GM06990 (cell line): ENCODE measurements at places on chromosomes 2 and 18.

DNA sequence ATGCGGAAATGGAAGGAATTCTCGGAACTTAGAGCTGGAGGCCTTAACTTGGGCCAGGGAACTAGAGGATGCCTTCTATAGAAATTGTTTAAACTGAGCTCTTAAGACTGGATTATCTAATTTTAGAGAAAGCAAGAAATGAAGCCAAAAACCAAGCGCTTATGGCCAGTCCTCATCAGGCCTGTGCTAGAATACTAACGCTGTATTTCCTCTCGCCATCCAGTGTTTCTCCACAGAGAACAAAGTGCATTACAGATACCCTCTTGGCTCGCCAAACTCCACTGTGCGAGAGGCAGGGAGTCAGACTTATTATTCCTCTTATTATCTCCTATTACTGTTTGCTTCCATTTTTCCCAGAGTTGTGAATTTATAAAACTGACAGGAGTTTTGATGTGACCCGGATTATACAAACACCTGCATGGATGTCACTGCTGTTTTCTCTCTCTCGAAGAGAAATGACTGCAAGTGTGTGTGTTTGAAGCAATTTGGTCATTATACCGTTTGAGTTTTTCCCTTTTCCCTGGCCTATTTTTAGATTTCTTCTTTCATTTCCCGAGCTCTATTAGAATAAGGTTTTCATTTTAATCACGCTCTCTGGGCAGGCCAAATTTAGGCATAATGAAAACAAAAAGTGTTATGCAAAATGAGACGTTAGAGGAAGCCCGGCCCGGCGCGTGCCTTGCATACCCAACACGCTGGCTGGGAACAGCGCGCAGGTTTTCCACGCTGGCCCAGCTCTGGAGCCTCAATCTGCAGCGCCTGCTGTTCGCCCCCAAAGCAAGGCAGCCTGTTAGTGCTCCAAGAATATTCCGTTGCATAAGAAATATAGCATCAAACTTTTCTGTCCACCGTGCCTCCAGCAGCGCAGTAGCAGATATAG lies 103.3 kb downstream of the ALK start:
- no peak for DNase-seq

DNA sequence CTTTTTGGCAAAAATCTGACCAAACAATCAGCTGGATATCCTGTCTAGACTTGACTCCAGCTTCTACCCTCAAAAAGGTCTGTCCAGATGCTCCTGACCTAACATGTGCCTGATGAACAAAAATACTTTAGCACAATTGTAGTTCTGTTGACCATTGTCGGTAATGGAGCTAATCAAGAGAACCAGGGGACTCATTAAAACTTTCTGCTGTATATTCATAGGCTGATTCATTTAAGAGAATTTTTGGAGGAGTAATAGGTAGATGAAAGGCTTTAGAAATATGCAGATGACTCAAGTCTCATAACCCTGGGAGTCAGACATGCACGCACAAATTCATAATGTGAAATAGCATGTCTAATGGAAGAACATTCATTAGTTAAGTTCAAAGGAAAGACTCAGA lies 514.2 kb downstream of the TXNL1 start:
- DNase-seq = no peak

DNA sequence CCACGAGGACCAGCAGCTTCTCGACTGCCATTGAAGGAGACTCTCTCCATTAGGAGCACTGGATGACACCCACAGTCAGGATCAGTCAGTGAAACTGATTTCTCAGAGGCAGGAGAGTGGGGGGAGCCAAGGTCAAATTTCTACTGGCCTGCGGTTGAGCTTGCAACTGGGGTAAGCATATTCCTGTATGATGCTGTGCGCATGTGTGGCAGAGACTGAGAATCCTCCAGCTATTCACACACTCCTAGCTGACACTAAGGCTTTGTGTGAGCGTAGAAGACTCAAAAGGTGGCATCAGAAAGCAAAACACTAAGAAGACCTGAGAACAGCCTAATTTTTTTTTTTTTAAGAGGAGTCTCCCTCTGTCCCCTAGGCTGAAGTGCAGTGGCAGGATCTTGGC lies 19.8 kb upstream of the TTL start:
- no peak for DNase-seq

GRCh38 chr2:101030866-101031554 lies 28.9 kb downstream of the RPL31 start:
- DNase-seq = no peak

- no peak for DNase-seq
These were observed 489.1 kb downstream of the ZEB2 start for GRCh38 chr2:144030791-144031190.

DNA sequence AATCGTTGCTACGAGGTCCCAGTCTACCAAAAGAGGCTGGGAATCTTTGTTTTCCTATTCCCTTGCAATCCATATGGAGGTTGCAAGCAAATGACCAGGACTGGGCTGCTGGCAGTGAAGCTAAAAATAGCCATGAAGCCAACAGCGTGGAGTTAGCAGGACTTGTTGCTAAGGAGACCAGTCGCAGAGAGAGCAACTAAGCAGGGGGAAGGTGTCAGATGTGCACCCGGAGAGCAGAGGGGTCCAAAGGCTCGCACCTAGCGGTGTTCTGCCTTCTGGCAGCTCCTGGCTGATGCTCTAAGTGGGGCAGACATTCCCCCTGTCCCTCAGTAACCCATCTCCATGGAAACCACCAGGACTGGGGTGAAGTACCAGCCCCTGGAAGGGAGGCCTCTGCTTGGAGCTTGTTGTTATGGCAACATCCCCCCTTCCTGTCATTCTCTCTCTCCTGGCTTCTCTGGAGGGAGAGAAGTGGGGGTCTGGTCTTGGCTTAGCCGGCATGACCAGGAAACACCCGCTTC lies 84.6 kb downstream of the DNMT3A start:
- DNase-seq = no peak

DNA sequence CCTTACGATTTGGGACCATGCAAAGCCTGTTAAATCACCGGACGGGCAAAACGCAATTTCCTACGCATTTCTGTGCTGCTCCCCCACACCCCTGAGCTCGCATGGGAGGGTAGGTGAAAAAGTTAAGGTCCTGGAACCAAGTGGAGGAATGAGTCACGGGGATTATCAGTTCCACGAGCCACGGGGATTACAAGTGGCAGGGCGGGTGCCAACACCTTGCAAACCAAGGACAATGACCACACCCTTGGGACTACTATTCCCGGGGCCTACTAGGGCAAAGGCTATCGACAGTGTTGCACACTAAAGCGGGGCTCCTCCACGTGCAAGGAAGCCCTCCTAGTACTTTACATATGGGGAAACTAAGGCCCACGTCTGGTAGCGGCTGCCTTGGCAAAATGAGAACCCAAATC lies 447 bp downstream of the RETSAT start:
- no peak for DNase-seq

- DNase-seq = no peak
These were observed 136.6 kb downstream of the MTCL1 start for GRCh38 chr18:8841781-8842485.

DNA sequence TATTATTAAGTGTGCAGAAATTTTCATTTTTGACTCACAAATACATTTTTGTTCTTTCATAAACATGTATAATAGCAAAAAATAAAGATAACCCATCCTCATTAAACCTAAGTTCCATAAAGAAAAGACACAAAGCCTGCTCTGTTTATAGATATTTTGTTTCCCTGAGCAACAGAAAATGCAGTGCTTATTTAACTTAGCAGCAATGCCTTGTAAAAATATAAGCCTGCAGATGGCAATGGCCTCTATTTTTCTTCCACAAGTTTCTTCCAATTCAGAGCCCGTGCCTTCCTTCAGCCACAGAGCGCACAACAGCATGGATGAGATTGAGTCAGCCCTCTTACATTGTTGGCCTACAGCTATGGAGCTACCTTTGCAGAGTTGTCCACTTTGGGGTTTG lies 43.6 kb downstream of the PKP4 start:
- DNase-seq = no peak

- DNase-seq = no peak
These were observed 270.8 kb downstream of the ZNF407 start for GRCh38 chr18:74868461-74868860.

DNA sequence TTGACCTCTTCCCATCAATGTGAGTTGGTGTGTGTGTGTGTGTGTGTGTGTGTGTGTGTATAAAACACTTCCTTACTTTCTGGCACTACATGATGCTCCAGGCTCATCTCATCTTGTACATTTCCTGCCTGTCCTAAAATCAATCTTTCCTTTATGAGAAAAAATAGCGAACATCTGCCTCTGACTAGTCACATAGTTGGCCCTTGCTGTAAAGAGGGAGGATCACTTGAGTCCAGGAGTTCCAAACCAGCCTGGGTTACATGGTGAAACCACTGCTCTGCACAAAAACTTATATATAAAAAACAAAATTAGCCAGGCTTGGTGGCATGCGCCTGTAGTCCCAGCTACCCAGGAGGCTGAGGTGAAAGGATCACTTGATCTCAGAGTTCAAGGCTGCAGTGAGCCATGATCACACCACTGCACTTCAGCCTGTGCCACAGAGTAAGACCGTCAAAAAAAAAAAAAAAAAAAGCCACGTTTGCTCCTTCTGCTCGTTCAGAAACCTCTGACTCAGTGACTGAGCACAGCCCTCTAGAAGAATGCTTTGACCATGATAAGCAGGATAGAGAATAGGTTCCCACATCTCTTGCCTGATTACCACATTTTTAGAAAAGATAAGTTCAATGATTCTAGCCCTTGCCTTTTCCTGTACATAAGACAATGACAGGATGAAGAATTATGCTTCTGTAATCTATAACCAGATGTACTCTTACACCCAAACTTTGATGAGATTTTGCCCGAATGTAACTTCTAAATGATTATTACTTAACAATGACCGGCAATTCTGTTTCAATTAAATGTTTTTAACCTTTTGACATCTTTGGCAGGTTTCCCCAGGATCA lies 45.2 kb upstream of the ST3GAL5 start:
- DNase-seq = no peak

DNA sequence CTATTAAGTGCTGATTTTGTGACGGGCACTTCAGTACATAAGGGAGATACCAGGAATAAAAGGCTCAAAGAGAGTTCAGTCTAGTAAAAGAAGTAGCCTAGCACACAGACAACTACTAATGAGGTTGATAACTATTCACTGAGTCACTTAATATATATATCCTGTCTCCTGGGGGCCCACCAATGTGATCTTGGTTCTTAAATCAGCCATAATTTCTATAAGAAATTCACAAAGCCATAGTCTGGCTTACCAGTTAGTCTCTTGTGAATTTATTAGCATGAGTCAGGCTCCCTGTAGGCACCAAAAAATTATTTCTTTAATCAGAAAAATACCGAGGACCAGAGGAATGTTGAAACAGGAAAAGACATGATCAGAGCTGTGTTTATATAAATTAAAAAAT lies 10.4 kb downstream of the KCNE4 start:
- DNase-seq = no peak
